ENCODE measurements at places on chromosomes 4 and X.
A peak's percentile ranks its signal among the peaks of the same experiment; 100 is the strongest.

GRCh38 chr4:102334624-102335023 lies 10.7 kb downstream of the SLC39A8 start:
- DNase-seq = no peak

GRCh38 chr4:173317004-173317403 lies 17.2 kb downstream of the HMGB2 start:
- DNase-seq = no peak

GRCh38 chr4:184957446-184958115 lies 60.7 kb upstream of the HELT start:
- no peak for DNase-seq

GRCh38 chr4:71110499-71110898 lies 117.0 kb downstream of the DCK start:
- no peak for DNase-seq

DNA sequence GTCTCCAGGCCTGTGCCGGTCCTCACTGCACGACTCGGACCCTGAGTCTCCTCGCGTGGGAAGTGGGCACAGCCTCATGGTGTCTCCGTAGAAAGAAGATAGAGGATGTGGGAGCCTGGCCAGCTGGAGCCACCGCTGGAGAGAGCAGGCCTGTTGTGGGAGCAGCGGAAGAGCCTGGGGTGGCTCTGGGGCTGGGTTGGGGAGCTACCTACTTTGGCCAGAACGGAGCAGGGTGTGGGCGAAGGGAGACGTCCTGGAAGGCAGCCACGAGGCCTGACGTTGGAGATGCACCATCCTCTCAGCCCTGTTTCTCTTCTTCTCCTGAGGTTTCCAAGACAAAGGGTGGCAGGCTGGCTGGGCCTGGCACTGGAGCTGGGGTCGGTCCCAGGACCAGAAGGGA lies 93.8 kb downstream of the SORCS2 start:
- DNase-seq = no peak

GRCh38 chr4:8355306-8355705 lies 85.2 kb downstream of the ACOX3 start:
- no peak for DNase-seq

GRCh38 chr4:120418146-120418545 lies 351.5 kb upstream of the MAD2L1 start:
- peak; percentile 22 for DNase-seq

- no peak for DNase-seq
These were observed 5.7 kb downstream of the SH3BP2 start for GRCh38 chr4:2798399-2799223.

- peak; percentile 70 for DNase-seq
These were observed 282.2 kb downstream of the GUCY2F start for GRCh38 chrX:109199726-109200125.

DNA sequence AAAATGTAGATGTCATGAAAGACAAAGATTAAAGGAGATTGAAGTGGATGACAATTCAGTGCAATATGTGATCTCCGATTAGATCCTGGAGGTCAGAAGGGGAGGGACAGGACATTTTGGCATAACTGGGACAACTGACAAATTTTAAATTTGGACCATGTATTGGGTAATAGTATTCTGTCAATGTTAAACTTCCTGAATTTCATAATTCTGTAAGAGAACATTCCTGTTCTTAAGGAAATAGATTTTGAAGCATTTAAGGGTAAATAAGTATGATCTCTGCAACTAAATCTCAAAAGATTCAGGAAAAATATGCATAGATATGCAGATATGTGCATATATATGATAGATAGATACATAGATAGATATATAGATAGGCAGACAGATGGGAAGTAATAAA lies 11.0 kb downstream of the ODAPH start:
- DNase-seq = no peak

DNA sequence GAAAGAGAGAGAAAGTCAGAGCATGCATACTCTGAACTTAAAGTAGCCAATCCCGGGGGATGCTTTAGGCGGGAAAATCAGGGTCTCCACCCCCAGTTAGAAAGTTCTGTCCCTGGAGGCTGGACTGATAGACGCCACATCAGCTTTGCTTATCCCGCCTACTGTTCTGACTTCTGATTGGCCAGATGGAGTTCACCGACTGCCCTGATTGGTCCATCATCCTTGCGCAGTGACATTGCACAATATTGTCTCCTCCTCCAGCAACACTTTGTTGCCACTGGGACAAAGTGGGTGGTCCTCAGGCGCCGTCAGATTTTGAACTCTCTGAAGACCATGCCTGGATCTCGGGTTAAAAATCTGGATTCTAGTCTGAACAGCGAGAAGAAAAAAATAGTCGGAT lies 50.3 kb downstream of the SSX3 start:
- no peak for DNase-seq

DNA sequence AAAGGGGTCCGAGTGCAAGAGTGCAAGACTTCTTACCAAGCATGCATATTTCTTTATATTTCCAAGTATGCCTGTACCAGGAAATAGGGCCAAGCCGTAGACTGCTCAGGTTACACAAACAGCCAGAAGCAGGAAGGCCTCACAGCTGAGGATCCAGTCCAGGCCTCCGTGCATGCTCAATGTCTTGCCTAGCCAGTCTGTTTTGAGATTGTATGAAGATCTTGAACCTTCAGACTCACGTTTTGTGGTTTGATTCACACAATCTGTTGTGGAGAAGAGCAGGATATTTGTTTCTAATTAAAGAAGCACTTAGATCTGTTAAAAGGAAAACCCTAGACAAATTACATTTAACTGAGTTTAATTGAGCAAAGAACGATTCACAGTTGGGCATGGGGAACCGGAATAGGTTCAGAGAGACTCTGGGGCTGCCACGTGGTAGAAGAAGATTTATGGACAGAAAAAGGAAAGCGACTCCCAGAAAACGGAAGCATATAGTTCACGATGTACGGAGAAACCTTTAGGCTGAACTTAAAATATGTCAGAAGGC lies 1.2 kb downstream of the MGST2 start:
- peak; percentile 67 for DNase-seq

DNA sequence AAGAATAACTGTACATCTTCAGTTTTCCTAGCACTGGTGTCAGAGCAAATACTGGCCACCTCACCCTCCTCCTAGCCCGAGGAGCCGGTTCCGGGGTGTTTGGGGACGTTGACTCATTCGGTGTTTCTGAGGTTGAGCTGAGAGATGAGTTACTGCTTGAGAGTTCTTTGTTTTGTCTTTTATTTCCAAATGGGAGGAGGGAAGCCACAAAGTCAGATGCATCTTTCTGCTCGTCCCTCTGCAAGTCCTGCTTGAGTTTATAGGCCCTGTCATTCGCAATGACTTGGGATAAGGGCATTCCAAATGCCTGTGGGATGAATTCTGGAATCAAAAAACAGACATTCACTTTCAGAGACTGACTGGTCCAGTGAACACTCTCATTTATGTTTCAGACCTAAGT lies 77.5 kb downstream of the HCCS start:
- DNase-seq = peak; percentile 66

DNA sequence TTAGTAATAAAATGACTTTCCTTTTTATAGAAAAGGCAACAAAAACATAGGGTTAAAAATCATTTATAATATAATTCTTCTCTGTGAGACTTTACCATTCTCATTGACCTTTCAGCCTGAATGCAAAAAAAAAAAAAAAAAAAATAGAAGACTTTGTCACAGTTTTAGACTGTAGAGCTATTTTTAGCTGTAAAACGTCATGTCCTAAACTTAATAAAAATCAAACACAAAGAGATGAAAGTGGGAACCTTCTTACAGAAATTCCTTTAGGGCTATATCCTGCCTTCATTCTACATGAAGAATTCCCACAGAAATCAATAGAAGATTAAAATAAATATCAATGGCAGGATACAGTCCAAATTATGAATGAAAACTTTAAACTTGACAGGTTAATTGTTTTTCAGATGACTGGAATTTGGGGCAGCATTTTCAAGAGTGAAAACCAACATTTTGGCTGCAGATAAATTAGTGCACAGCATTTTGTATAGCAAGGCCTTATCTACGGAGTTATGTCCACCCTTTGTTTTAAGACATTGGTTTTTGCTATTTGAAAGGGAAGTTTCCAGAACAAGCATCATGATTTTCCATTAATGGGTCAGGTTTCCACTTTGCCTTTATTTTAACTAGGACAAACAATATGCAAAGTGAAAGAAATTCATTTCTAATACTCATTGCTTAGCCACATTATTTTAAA lies 219.5 kb downstream of the SPCS3 start:
- DNase-seq = no peak

DNA sequence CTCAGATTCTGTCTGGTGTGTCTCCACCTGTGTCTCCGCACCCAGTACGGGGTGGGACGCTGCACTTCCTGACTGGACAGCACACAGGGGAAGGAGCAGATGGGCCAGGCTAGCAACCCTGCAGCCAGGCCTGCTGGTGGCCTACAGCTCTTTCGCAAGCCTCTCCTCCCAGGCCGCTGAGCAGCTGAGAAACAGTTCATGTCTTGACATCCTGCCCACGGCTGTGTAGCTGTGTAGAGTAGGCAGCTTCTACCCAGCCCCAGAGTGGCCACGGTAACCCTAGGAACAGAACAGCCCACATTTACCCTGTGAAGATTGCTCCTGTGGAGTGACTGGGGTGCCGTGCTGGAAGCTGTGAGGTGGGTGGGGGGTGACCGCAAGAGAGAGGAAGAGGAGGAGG lies 38.9 kb downstream of the CCNQ start:
- no peak for DNase-seq

GRCh38 chr4:142687547-142688275 lies 158.4 kb downstream of the INPP4B start:
- DNase-seq = no peak

- peak; percentile 60 for DNase-seq
These were observed 133.1 kb downstream of the AFAP1 start for GRCh38 chr4:7806338-7807090.

GRCh38 chr4:75673959-75674328 lies 733 bp upstream of the G3BP2 start:
- no peak for DNase-seq

- DNase-seq = no peak
These were observed 67.2 kb downstream of the INPP4B start for GRCh38 chr4:142778900-142779299.

- DNase-seq = no peak
These were observed 1054.2 kb downstream of the ARAP2 start for GRCh38 chr4:35189988-35190613.

- no peak for DNase-seq
These were observed 34.3 kb downstream of the ZNF330 start for GRCh38 chr4:141255016-141255415.

DNA sequence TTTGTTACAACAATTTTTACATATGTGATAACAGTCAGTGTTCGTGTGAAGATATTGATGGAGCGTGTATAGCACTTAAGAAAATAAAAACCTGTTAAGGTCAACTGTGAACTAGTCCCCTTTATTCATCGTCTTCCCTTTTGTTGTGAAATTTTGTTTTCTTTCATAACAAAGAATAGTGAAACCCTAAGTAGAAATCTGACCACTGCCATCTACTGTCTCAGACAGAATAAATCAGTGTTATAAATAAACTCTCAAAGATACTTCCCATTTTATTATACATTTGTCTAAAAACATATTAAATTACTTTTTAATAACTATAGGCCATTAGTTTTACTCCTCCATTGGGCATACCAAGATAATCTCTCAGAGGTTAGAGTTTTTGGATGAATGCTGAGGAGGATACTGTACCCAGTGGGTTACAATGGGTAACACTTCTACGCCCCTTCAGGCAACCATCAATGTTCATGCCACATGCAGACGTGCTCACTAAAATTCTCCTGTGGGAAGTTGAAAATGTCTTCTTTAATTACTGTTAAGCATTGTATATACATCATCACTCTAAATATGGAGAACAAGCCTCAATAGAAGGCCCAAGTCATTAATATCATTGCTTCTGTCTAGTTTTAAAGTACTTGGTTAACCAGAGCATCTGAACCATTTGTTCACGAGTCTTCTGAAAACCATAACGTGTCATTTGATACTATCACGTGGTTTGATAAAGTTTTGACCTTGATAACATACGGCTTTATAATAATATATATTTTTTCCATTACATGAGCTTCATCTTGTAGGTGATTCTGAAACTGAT lies 171.2 kb downstream of the TMA16 start:
- no peak for DNase-seq

DNA sequence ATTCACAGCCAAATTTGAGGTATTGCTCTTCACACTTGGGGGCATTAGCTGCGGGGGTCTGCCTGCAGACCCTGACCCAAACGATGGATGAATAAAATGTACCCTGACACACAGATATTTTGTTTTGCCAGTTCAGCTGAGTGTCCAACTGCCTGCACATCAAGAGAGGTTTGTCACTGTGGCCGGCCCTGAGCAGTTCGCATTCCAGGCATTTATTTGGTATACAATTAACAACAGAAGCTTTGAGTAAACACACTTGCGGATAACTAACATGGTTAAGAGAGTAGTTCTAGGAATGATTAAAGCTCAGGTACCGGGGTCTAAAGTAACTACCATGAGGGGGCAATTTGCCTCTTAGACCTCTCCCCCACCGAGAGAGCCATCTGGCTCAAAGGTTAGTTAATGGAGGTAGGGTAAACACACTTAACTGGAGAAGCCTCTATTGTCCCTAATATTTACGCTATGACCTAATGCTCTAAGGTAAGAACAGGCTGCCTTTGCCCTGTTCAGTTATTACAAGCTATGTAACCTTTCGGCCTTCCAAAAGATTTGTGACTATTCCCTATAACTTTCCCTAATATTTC lies 162.0 kb downstream of the SNCA start:
- DNase-seq = no peak

DNA sequence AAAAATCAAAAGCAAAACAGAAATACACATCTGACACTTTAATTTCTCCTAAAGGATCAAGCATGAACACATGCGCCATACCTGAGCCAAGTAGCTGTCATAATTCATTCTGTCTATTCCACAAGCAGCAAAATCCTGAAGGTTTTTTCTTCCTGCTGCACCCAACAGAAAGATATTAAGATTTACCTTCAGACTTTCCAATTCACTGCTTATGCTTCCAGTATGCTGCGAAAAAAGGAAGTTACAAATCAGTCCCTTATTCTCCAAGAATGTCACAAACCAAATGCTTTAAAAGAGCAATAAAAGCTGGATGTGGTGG lies 29.2 kb upstream of the FGFBP2 start:
- DNase-seq = no peak

GRCh38 chrX:151912221-151912620 lies 468 bp upstream of the MAGEA4 start:
- no peak for DNase-seq

DNA sequence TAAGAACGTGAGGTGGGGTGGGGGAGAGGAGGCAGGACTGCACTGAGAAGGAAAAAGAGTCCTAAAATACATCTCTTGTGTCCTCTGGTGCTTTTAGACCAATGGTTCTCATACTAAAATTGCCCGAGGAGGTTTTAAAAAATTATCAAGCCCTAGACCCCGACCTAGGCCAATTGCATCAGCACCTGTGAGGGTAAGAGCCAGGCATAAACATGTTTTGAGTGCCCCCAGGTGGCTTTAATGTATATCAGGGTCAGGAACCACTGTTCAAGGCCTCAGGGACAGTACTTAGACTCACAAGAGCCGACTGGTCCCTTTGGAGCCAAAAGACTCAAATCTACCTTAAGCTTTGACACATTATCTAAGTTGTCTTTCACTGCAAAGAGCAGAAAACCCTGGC lies 37.5 kb upstream of the TMEM150C start:
- DNase-seq = no peak

DNA sequence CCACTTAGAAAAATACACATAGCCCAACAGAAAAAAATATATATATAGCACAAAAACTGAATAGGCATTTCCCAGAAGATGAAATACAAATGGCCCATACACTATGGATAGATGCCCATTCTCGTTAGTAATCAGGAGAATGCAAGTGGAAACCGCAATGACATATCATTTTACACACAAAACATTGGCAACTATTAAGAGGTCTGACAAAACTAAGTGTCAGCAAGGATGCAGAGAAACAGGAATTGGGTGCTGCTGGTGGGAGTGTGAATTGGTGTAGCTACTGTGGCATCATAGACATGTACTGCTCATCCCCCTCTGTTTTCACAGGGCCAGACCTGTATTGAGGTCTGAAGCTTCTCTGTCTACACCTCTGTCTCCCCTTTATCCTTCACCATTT lies 320.0 kb downstream of the IDS start:
- DNase-seq = no peak

Data from fibroblast of upper back skin (primary cell).